Activated CD8-positive, alpha-beta T cell treated with anti-CD3 and anti-CD28 coated beads for 36 hours (primary cell): ENCODE measurements at places on chromosomes 6 and 20. TPM values are rescaled to one million over a fixed set of nuclear protein-coding genes. Genes with fewer than 3 reads are reported as not detected.
A peak's percentile ranks its signal among the peaks of the same experiment; 100 is the strongest.

The ENPP1 gene
- 0.20 TPM for total RNA-seq

The BTNL2 gene
- not detected for total RNA-seq

The KIF13A gene
- not detected for total RNA-seq

The KCNS1 gene
- total RNA-seq = 0.38 TPM

The KHDC1L gene
- not detected for total RNA-seq

The DNAH8 gene
- total RNA-seq = not detected

The LY6G5C gene
- total RNA-seq = 1.6 TPM

The SIRPB2 gene
- total RNA-seq = not detected

- DNase-seq = peak; percentile 74
Measured at GRCh38 chr6:113306552-113307145, 550.5 kb upstream of the MARCKS start.

DNA sequence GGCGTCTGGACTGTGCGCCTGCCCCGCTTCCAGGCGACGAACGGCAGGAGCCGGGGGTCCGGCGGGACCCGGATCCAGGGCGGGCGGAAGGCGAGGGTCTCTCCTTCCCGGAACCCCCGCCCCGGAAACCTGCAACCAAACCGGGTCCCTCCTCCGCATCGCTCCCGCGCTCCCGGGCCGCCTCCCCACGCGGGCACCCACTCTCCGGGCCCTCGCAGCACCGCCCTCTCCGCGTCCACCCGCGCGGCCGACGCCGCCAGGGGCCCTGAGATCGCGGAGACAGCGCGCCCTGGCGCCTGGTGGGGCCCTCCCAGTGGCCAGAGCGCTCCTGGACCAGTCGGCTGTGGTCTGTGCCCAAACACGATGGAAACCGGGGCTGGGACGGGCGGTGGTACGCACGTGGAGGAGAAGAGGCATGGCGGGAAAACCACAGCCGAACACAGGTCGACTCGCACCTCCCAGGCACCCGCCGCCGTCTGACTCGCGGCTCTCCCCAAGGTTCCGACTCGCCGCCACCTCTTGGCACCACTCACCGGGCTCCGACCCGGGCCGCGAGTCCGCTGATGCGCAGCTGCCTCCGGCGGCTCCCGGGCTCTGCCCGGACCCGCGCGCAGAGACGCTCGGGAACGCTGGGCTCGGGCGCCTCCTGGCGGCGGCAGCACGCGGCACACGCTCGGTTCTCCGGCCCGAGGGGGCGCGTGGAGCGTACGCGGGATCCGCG, 7.9 kb downstream of the NKX2-2 start:
- DNase-seq = peak; percentile 65

GRCh38 chr6:137290601-137291261, 71.5 kb upstream of the IFNGR1 start:
- DNase-seq = no peak
